NCI-H1417 treated with DMSO at 0.1 percent for 48 hours (cell line): ENCODE measurements at places on chromosomes 5 and 9.

DNA sequence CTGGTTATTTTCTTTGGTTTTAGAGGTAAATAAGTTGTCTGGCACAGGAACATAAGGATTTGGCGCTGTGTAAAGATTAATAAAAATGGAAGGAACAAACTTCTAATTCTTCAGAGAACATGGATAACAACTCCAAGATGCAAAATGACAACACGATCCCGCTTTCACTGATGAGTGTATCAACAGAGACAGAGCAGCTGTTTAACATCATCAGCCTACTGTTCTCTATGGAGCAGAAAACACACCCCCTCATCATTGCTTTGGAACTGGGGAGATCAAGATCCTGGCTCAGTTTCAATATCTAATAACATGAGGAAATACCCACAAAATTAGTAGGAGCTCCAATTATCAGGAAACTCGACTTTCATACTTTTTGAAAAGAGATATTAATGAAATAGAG is 8.3 kb upstream of the GAS1 start:
- no peak for DNase-seq

- DNase-seq = no peak
These were observed 1.4 kb downstream of the SPINK1 start for GRCh38 chr5:147830035-147830434.

GRCh38 chr9:2117527-2117926 is 102.4 kb downstream of the SMARCA2 start:
- no peak for DNase-seq

- no peak for DNase-seq
These were observed 27.6 kb downstream of the LEAP2 start for GRCh38 chr5:132901036-132901435.

GRCh38 chr9:98216391-98216790 is 24.0 kb upstream of the CORO2A start:
- DNase-seq = no peak

DNA sequence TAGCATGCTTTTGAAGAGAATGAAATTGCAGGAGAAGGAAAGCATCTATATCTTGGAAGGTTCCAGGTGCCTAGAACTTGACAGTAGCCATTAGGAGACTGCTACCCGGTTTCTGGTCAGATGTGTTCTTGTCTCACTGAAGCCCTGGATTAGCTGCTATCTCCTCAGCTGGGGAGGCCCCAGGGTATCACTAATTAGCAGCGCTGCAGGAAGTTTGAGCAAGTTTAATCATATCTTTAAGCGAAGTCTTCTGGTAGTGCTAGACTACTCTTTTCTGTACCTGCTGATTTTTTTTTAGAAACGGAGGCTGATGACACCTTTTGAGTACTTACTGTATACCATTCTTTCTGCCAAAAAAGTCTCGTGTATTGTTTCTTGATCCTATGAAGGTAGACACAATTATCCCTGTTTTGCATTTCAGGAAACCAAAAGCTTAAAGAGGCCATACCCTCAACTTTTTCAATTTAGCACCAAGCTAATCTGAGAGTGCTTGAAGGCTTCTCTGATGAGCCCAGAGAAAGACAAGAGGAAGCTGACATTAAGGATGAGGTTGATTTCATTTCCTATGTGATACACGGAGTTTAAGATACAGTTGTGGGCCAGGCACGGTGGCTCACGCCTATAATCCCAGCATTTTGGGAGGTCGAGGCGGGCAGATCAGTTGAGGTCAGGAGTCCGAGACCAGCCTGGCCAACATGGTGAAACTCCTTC is 201.3 kb downstream of the ARHGAP26 start:
- DNase-seq = no peak

GRCh38 chr9:126618190-126618584 is 4.5 kb downstream of the LMX1B start:
- no peak for DNase-seq
